ENCODE measurements at places on chromosomes 4 and X.
A peak's percentile ranks its signal among the peaks of the same experiment; 100 is the strongest.

GRCh38 chrX:134365904-134366303 lies 94.1 kb upstream of the HPRT1 start:
- no peak for DNase-seq

DNA sequence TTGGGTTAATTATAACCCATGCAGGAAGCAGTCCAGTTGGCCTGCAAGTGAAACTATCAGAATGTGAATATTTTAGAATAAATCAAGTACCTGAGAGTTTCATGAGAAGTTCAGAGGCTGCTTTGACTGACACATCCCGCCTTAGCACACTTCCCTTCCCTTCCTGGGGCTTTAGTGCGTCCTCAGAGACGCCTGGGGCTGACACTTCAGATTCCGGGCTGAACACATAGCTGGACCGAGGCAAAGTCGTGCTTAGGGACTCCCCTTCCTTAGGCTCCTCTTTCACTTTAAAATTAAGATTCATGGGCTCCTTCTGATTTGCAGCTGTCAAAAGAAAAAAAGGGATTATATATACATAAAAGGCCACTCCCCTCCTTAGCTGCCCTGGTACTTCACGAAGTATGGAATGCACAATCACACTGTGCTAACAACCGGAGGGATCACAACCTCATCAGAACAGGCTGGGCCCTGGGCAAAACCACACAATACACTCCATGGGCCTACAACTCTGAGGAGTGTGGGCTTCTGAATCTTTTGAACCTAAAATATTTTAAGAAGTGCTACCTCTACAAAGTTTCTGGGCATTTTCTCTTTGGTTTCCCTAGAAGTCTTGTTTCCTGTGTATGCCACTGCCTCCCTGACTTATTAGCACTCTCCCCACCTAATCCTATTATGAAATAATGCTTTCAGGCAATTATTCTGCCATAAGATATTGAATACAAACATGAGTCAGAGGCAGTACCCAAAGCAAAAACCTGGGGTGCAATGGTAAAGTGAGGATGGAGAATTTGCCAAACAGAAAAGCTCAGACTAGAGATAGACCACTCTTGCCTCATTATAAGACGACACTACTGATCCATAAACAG lies 68.2 kb downstream of the ZNF827 start:
- no peak for DNase-seq

DNA sequence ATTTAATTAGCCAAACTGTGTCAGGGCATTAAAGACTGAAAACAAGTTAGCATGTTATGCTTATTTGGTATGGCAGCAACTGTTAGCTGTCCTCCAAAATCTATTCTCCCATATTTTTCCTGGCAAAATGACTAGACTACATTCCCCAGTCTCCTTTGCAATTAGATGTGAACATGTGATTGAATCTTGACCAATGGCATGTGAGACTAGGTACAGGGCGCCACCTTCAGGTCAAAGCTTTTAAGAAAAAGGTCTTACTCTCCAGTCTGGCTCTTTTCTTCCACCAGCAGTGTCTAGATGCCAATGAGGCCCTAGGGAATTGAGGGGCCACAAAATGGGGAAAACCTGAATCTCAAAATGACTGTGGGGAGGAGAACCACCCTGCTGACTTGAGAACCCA lies 408.2 kb downstream of the SMARCA1 start:
- peak; percentile 66 for DNase-seq

DNA sequence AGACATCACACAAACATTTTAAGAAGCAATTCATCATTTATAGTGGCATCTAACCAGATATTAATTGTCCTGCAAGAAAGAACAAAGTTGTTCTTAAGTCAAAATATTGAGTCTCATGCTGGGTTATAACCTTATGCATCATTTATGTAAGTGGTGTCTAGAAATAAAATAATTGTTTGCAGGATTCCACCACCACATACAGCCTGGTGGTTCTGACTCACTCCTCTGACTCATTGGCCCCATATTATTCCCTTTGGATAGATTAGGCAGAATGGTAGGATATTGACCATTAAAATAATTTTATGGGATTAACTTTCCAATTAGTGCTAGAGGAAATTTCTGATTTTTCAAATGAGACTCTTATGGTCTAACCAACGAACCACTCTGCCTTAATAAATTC lies 384.5 kb downstream of the GRXCR1 start:
- no peak for DNase-seq

DNA sequence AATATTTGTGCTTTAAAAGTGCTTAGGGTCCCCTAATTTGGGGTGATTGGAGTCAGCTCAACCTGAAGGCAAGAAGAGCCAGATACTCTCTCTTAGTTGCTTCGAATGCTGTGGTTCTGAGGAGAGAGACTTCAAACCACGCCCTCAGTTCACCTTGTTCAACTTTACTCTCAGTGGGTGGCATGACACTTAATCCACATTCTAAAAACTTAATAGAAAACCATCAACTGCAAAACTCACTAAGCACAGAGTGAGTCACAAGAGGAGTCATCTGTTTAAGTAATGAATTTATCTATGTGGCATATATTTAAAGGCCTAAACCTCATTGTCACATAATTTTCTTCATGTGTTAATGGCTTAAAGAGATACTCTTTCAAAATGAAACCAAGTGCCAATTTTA lies 99.5 kb upstream of the SLC4A4 start:
- no peak for DNase-seq

DNA sequence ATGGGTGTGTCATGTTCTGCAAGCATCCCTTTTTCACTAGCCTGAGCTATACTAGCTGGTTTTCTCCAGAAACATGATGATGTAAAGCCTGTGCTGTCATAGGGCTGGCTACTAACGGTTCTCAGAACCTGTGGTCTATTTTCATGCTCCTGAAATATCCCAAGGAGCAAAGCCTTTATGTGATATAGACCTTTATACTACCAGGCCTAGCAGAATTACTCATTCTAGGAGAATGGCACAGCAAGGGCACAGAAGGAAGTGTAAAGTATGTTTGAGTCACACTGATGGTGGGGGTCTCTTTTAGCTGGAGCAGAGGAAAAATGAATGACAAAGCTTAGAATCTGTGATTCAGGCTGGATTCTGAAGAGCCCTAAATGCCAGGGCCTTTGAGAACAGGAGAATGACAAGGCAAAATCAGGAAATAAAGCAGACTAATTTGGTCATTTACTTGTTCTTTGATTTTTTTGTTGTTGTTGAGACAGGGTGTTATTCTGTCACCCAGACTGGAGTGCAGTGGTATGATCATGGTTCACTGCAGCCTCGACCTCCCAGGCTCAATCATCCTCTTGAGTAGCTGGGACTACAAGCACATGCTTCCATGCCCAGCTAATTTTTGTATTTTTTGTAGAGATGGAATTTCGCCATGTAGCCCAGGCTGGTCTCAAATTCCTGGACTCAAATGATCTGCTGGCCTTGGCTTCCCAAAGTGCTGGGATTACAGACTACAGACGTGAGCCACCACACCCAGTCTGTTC lies 11.8 kb downstream of the TCEAL1 start:
- no peak for DNase-seq

DNA sequence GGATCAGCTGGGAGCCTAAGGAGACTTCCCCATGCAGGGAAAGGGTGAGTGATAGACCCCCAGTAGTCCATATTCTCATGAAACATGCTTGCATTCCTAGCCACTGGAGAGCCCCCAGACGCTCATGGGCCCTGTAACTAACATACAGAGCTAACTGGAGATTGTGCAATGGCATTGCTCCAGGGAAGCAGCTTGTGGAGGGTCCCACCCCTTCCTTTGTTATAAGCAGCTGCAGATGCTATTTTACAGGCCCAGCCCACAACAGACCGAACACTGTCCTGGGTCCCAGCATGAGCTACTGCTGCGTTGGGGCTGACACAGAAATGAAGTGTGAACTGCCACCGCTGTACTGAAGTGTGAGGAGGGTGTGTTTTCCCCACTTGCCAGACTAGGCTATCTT lies 1465.7 kb upstream of the DIAPH2 start:
- no peak for DNase-seq

DNA sequence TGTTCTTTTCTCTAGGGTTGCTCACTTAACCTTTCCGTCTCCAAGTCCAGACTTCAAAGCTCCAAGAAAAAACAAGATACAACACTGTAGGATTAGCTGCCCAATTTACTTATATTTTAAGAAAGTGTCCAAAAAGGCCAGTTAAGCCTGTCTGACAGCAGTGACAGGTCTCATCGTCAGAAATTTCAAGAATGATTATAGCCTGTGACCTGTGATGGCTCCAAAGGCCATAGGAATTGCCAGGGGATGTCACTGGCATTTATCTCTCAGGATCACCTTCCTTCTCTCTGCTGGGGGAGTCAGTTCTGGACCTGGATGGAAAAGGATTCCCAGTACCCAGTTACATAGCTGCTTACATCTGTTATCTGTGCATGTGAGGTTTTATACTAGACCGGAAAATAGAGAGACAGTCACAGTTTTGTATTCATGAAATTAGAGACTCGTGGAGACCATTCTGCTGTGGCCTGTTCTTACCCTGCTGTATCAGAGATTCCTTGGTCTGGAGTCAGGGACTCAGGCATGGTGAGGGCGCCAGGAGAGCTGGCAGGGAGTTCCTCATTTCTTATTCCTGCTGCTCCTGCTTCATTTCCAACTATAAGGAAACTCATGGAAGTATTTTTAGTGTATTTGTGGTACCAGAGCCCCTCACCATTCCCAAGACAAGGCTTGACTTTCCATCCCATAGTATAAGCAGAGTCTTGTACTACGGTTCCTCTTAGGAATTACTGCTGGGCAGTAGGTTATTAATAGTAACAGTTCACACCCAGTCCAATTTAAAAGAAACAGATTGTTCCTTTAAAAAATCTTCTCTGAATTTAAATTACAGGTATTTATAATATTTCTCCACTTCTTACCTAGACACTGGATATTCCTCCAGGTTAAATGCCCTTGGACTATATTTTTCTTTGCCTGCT lies 220.8 kb downstream of the SHROOM3 start:
- DNase-seq, result no peak

DNA sequence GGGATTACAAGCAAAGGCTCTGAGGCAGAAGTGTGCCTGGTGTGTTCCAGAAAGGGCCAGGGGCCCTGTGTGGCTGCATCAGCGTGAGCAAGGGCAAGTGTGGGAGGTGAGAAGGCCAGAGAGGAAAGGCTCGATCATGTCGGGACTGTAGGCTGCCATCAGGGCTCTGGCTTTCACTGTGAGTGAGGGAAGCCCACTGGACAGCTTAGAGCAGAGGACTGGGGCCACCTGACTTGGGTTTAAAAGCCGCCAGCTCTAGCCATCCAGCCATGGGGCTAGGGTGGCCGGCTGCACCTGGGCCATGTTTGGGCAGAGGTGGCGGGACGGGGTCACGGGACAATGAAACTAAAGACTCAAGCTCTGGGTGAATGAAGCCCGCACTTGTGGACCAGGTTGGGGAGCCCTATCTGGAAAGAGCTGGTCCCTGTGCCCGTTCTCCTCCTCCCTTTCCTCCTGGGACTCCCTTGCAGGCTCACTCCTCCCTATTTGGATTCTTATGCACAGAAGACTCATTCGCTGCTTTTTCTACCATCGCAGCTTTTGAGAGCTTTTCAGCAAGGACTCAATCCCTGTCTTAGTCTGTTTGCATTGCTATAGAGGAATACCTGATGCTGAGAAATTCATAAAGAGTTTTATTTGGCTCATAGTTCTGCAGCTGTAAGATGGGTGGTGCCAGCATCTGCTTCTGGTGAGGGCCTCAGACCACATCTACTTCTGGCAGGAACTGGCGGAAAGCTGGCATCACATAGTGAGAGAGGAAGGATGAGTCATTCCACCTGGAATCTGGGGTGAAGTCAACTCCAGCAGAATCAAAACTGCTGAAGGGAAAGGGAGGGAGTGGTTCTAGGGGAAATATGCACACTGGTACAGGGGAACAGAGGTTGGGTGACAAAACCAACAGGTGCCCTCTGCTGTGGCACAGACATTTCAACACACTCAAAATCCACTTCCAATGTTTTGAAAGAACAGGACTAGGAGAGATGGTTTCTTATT lies 15.3 kb downstream of the CTAG1B start:
- peak; percentile 6 for DNase-seq

GRCh38 chrX:123869488-123869887 lies 9.6 kb downstream of the XIAP start:
- no peak for DNase-seq

GRCh38 chrX:44183329-44183728 lies 160.1 kb downstream of the EFHC2 start:
- DNase-seq, result no peak

DNA sequence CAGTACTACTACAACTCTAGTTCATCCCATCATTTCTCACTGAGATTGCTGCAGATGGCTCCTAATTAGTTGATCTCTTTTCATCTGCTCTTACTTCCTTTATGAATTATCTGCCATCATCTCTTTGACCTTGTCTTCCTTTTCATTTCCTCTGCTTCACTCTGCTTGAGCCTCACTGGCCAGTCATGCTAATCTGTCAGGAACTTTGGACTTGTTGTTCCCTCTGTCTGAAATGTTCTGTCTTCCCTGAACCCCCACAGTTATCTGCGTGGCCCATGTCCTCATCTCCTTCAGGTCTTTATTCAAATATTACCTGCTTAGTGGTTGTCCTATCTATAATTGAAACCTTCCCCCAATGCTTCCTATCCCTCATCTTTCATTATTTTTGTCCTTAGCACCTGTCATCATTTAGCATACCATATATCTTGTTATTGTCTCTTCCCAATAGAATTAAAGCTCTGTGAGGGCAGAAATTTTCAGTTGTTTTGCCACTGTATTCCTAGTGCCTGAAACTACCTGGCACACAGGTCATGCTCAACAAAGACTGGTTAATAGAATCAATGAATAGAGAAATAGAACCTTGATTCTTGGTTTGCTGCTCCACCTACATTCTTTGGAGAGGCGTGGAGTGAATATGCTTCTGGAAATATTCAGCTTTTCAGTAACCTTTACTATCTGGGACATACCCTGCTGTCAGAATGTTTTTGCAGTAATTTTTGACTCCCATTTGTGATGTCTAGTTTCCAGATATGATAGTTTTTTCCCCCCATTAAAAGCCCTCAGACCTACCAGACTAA lies 5.0 kb downstream of the SLC4A4 start:
- DNase-seq, result no peak

DNA sequence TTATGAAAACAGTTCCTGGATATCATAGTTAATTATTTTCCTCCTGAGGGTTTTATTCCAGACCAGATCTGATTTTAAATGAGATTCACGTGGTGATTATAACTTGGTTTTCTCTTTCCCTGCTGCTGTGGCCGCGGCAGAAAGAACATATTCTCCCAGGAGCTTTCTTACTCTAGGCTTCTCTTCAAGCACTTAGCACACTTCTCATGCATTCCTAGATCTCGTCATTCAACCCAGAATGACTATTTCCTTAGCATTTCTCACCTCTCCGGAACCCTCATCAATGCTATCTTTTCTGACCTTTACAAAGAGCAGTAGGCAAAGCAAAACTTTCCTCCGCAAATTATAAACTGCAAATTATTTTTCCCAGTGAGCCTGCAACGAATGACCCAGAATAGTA lies 122.9 kb downstream of the GPAT3 start:
- DNase-seq, result no peak
